Stimulated activated CD4-positive, alpha-beta T cell treated with anti-CD3 and anti-CD28 coated beads, Interleukin-1b, Interleukin-23, amount 100 ng/mL, for 4 hours (primary cell): ENCODE measurements at places on chromosomes 12 and 14.

- DNase-seq = no peak
Observed at GRCh38 chr14:20998674-20999366, at the start of gene SLC39A2. Gene SLC39A2 (plus strand): TSS chr14:20999293. CDS start chr14:20999447, 154 bp downstream.

- DNase-seq = peak; percentile 72
Observed at GRCh38 chr12:6195665-6196535, 4.3 kb upstream of the CD9 start.

- no peak for DNase-seq
Observed at GRCh38 chr14:50312734-50313054, 570 bp downstream of the DMAC2L start.

DNA sequence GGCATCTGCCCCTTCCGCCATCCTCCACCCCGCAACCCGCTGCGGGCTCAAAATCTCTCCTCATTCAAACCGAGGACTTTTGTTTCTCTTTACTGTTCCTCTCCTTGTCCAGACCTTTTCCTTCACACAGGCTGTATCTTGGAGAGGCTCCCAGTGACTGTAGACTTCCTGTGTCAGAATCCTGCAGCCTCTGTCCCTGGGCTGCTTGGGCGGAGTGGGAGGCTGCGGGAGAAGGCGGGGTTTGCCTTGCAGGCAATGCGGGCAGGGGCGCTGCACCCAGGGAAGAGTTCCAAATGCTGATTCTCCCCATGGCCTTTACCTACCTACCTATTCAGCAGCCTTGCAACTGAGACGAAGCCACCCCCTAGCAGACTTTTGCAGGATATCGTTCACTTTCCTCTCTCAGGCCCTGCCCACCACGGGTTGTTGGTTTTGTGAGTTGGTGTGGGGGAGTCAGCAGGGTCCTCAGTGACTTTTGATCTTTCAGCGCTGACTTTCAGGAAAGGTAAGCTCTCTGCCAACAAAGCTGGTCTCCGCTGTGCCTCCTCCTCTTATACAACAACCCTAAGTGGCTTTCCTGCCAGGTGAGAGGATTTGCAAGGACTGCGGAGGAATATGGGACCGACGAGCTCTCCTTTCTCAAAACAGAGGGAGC lies 79.0 kb upstream of the KCNA1 start:
- DNase-seq = no peak

DNA sequence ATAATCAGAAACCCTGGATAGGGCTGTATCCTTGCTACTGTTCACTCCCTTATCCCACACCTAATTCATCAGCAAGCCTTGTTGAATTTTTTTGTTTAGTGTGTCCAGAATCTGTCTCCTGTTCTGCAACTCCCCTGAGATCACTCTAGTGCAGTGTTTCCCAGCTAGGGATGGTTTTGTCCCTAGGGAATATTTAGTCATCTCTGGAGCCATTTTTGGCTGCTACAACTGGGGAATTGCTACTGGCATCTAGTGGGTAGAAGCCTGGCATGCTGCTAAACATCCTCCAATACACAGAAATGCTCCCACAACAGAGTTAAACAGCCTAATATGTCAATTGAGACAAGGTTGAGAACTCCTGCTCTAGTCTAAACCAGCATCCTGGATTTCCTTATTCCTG lies 248.0 kb downstream of the NPAS3 start:
- no peak for DNase-seq

- no peak for DNase-seq
Observed at GRCh38 chr12:15274561-15274967, 47.7 kb upstream of the PTPRO start.
